ENCODE measurements at places on chromosomes 4 and X.

- no peak for DNase-seq
Observed at GRCh38 chr4:6795821-6796220, 13.3 kb downstream of the KIAA0232 start.

DNA sequence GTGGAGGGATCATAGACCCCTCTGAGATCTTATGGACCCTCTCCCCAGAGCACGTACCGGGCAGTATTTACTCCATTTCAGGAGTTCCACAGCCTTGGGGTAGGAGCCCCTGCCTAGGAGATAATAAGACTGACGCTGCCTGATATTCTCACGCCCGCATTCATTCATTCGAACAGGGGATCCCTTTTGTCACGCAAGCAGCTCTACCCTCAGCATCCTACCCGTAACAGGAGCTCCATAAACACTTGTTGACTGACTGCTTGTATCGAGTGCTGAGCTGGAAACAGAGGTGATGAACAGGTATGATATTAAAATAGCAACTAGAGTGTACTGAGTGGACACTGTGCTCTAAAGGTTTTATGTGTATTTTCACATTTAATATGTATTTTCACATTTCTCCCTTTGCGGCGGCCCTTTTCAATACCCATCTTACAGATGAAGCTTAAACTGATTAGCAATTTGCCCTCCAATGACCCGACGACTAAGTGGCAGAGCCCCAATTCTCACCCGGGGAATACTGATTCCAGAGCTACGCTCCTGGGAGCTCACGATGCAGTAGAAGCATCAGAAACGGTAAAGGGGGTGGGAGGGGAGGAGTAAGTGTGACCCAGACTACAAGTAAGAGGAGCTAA is 888 bp downstream of the RAB28 start:
- peak; percentile 38 for DNase-seq

- no peak for DNase-seq
Observed at GRCh38 chrX:17174671-17175070, 200.3 kb upstream of the NHS start.

GRCh38 chr4:55765070-55765469 is 54.5 kb upstream of the EXOC1L start:
- no peak for DNase-seq

All from common myeloid progenitor, CD34-positive (primary cell).